ENCODE measurements at places on chromosomes 7 and 10. TPM values are rescaled to one million over a fixed set of nuclear protein-coding genes. Genes with fewer than 3 reads are reported as not detected.

The THSD7A gene
- polyA plus RNA-seq: 0.49 TPM

GRCh38 chr10:100157156-100157555 lies 28.7 kb downstream of the ERLIN1 start:
- no peak for DNase-seq

- DNase-seq: no peak
Observed at GRCh38 chr7:108684629-108685028, 115.0 kb downstream of the DNAJB9 start.

The ZMIZ1 gene
- 23.5 TPM for polyA plus RNA-seq

- no peak for DNase-seq
Observed at GRCh38 chr7:87874066-87874465, 2.1 kb downstream of the SLC25A40 start.

GRCh38 chr10:124125305-124126116 lies 32.1 kb upstream of the CHST15 start:
- no peak for DNase-seq

DNA sequence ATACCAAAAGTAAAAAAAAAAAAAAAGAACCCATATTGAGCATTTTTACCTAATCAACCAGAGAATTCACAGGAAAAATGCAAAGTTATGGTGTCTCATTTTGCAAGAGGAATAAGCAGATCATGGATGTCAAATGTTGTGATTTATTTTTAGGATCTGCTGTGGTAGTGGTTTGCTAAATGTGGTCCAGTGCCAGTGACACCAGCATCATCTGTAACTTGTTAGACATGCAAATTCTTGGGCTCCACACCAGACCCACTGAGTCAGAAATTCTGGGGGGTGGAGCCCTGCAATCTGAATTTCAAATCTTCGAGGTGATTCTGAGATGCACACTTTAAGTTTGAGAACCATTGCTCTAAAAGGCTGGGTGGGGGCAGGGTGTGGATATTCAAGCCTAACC lies 30.1 kb upstream of the ZEB1 start:
- DNase-seq: no peak

GRCh38 chr7:75789361-75789924 lies 17.4 kb upstream of the CCL26 start:
- no peak for DNase-seq

- no peak for DNase-seq
Observed at GRCh38 chr10:70540789-70541360, 61.7 kb downstream of the PRF1 start.

- no peak for DNase-seq
Observed at GRCh38 chr10:129774082-129774735, 189.9 kb downstream of the EBF3 start.

DNA sequence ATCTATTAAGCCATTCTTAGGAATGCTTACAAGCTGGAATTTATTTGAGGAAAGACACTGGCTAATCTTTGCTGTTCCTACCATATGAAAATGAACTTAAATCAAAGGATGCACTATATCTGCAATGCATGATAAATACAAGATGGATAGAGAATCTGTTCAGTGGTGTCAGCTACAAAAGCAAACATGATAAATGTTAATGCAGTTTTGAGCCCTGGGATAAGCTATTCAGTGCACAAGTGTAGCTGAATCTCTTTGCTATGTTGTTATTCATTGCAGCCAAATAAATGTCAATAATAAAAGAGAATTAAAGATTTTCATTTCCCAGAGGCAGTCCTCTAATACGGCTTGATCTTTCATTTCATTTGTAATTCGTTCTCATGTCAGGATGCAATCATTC lies 223.8 kb upstream of the KAT6B start:
- DNase-seq: no peak

DNA sequence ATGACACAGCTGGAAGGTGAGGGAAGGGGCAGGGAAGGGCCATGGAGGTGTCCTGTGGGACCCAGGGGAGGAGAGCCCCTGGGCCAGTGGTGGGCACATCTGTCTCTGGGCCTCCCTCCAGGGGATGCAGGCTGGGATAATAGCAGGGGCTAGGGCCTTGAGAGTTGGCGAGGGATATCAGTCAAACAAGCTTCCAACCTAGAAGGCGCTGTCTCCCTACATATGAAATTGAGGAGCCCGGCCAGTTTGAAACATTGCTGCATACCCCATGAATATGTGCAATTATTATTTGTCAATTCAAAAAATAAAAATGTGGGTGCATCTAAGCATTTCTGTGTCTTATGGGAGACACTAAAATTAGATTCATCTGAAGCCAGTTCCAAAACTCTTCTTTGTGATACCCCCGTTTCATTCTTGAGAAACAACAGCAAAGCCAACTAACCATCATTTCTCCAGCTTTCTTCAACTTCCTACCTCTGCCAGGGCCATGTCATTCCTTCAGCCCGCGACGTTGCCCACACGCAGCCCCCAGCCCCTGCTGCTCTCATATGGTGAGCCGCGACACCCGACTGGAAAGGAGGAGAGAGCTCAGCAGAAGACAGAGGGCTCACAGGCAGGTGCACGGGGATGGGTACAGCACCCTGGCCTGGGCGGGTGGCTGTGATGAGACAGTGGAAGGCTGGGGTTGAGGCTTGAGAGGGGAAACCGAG lies 418.7 kb downstream of the GLRX3 start:
- no peak for DNase-seq

- DNase-seq: no peak
Observed at GRCh38 chr7:73599916-73600315, 21.5 kb upstream of the TBL2 start.

The POU6F2 gene
- under 0.01 TPM for polyA plus RNA-seq

The SUN3 gene
- polyA plus RNA-seq: 0.12 TPM

The SYPL1 gene
- 72.4 TPM for polyA plus RNA-seq

- no peak for DNase-seq
Observed at GRCh38 chr10:99364125-99364524, 35.0 kb downstream of the CNNM1 start.

The MSMB gene
- polyA plus RNA-seq: not detected

DNA sequence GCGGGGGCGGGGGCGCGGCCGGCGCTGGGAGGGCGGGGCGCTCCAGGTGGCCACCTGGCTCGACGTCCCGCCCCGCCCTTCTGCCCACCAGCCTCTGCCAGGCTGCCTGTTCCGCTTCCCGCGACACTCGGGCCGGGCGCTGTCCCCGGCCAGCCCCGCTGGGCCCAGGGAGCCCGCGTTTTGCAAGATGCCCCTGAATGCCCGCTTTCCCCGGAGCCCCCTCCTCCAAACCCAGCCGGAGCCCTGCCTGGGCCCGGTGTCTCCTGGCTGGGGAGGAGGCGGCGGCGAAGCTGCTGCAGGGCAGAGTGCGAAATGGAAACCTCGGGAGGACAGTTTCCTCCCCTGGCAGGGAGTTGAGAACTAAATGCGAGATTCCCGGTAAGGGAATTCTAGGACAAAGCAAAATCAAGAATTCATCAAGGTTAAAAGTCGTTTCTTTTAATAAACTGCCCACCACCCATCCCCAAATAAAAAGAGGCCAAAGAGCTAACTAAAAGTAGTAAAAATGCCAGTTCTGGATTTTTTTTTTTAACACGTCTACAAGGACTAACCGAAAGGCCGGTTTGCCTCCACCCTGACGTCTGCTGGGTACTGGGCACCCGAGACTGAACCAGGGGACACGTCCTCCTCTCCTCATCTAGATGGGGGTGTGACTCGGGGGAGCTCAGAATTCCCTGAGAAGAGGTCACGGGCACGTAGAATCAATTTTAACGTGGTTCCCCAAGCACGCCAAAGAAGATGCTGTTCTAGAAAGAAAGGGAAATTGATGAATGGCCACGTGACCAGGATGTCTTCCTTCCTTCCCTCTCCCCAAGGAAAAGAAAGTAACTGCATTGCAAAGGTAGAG lies 200.4 kb upstream of the NFE2L3 start:
- peak; percentile 39 for DNase-seq

The ZNF777 gene
- 6.2 TPM for polyA plus RNA-seq

GRCh38 chr7:44046321-44047061 lies 2.0 kb downstream of the DBNL start:
- DNase-seq: no peak

GRCh38 chr10:89550509-89550908 lies 15.1 kb upstream of the SLC16A12 start:
- no peak for DNase-seq

The HDAC9 gene
- 11.6 TPM for polyA plus RNA-seq

GRCh38 chr10:62130948-62131347 lies 137.7 kb downstream of the RTKN2 start:
- DNase-seq: no peak

DNA sequence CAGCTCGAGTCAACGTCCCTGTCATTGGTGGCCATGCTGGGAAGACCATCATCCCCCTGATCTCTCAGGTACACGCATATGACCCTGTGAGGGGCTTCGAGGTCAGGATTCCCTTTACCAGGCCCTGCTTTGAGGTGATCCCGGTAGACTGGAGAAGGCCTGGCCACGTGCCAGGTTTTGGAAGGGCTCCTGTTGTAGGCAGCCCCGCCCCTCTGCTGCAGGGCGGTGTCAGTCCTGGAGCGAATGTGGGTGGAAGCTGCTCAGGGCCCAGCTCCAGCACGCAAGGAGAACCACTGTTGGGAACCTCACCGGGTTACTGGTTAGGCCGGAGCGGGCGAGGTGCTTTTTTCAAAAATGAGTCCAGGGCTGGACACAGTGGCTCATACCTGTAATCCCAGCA lies 15.6 kb downstream of the MDH2 start:
- DNase-seq: peak; percentile 60

- DNase-seq: no peak
Observed at GRCh38 chr7:86002858-86003257, 640.9 kb upstream of the GRM3 start.

DNA sequence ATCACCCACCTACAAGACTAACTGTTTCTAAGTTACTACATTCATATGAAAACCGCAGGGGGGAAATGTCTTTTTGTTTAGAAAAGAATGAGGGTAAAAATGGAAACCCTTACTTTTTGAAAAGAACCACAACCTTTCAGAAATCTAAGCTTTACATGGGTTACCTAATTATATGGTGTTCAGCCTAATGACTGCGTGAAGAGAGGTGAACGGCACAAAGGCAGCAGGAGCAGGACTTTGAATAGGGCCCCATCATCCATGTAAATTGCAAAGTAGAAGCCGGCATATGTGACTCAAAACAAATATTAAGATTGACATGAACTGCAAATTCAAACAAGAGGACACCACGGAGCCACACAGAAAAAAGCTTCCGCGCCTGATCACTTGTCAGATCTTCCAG lies 25.1 kb downstream of the NEBL start:
- no peak for DNase-seq

The CALHM1 gene
- not detected for polyA plus RNA-seq

DNA sequence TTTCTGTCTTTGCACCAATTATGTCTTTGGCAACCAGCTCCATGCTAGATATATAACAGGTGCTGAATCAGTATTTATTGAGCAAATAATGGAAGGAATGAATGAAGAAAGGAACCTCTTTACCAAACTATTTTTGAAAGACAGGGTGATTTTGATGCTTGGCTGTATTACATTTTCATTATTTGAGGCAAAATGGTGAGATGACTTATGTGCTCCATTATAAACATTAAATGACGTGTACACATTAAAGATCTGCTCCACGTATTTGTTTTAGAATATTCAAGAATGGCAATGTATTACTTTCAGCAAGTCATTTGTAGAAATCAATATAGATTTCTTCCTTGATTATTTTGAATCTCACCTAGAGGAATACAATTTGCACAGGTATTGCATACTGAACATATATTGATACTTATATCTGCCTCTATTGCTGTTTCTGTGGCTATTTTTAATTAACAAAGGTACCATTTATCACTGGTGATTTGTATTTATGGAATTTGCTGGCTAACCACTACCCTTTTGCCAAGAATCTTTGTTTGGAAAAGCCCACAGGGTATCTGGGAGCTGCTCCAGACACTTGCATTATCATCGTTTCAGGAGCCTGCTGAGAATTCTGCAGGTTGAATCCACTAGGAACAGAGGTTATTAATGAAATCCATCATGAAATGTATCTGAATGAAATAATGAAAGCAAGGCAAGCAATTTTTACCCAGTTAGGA lies 92.2 kb downstream of the SEMA3C start:
- no peak for DNase-seq

DNA sequence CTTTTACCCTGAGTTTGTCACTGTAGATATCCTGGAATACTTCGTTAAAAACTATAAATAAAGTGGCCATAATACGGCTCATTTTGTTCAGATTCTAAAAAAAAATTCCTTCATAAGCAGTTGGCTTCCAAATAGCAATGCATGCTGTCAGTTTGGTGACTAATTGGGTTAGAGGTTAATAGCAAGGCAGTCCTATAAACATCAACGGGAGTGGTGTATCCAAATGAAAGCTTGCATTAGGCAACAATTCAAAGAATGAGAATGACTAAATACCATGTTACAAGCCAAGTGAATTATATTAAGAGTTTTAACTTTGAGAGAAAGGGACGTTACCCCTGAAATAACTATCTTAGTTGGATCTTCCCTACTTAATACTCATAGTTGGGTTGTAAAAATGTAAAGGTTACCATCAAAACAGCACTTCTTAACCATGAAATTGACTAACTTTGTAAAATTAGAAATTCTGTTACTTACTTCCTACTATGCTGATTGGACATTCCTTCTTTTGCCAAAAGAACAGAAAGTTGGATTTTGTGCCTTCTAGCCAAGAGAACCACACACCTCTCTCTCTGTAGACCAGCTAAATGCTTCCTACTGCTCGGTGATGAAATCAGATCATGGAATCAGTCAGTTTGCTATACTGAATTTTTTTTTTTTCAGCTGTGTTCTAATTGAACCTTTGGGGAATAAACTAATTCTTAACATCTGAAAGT lies 98.0 kb downstream of the KAT6B start:
- DNase-seq: no peak

DNA sequence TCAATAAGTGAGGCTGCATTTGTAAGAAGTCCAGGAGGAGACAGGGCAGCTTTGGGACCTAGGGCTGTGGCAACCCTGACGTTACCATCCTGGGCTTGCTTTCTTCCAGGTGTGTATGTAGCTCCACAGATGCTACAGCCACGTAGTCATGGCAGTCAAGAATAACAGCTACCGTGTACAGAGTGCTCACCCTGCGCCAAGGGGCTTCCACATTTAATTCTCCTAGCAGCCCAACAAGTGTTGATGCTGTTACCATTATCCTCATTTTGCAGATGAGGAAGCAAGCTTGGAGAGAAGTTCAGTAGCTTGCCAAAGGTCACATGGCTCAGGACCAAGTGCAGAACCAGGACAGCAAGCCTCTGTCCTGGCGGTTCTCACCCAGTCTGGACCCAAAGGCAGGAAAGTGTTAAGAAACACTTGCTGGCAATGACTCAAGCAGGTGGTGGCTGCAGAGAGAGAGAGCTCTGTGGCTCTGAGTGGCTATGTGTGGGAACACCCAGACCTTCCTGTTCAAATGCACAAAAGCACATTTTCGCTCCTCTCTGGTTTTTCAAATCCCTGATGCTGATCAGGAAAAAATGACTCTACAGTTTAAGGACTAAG lies 89.8 kb downstream of the CREM start:
- DNase-seq: no peak

The NRG3 gene
- 0.11 TPM for polyA plus RNA-seq

The GPNMB gene
- 24.9 TPM for polyA plus RNA-seq

The HK1 gene
- 32.0 TPM for polyA plus RNA-seq

DNA sequence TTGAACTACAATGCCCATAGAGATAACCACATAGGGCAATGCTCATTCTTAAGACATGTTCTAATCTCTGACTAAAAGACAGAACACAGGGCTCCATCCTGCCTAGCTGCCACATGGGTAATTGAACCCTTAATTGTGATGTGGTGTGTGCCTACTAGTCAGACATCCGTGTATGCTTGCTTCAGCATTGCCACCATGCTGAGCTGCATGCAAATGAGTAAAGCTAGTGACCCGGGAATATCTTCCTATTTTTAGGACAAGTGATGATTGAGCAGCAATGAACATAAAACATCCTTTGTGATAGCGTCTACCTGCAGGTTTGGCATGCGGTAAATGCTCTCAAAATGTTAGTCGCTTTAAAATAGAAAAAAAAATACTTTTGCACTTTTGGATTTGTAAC lies 115.8 kb downstream of the MAGI2 start:
- DNase-seq: no peak

The TDRD1 gene
- polyA plus RNA-seq: not detected
